ENCODE measurements at places on chromosomes 4 and X.

- no peak for DNase-seq
These were observed 257.9 kb downstream of the PCDH18 start for GRCh38 chr4:137274404-137274803.

- no peak for DNase-seq
These were observed 97.7 kb downstream of the DNAAF6 start for GRCh38 chrX:107304141-107304540.

GRCh38 chr4:75919920-75920319 lies 17.7 kb upstream of the PPEF2 start:
- DNase-seq: no peak

DNA sequence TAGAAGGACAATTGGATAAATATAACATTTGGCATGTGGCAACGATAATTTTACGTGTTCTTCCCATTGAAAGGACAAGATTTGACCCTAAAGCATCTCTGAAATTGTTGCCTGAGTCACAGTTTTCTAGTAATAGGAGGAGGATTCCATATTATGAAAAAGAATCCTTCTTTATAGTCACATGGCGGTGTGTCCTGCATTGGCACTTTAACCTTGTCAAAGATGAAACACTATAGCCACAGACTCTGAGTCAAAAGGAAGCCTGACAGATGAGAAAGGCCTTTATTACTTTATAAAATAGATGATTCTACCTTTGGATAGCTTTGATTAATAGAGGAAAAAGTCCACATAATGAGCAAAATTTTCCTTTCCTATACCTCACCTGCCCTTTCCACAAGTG lies 11.5 kb downstream of the LNX1 start:
- no peak for DNase-seq

- DNase-seq: no peak
These were observed 742.6 kb downstream of the FAT4 start for GRCh38 chr4:126057371-126057770.

GRCh38 chr4:122783301-122784215 lies 43.1 kb upstream of the FGF2 start:
- DNase-seq: no peak

GRCh38 chrX:131441033-131441432 lies 102.8 kb upstream of the OR13H1 start:
- DNase-seq: no peak

GRCh38 chrX:153766098-153766817 lies 2.2 kb downstream of the PLXNB3 start:
- no peak for DNase-seq

- no peak for DNase-seq
These were observed 3.7 kb downstream of the MYOZ2 start for GRCh38 chr4:119139311-119139710.

DNA sequence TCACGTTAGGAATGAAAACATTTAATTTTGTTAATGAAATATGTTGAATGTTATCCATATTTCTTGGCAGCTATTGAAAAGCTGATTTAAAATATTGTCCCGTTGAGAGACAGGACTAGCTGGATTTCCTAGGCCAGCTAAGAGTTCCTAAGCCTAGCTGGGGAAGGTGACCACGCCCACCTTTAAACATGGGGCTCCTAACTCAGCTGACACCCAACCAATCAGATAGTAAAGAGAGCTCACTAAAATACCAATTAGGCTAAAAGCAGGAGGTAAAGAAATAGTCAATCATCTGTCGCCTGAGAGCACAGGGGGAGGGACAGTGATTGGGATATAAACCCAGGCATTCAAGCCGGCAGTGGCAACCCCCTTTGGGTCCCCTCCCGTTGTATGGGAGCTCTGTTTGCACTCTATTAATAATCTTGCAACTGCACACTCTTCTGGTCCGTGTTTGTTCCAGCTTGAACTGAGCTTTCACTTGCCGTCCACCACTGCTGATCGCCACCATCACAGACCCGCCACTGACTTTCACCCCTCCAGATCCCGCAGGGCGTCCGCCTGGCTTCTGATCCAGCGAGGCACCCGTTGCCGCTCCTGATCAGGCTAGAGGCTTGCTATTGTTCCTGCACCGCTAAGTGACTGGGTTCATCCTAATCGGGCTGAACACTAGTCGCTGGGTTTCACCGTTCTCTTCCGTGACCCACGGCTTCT lies 308.9 kb downstream of the GLUD2 start:
- no peak for DNase-seq

DNA sequence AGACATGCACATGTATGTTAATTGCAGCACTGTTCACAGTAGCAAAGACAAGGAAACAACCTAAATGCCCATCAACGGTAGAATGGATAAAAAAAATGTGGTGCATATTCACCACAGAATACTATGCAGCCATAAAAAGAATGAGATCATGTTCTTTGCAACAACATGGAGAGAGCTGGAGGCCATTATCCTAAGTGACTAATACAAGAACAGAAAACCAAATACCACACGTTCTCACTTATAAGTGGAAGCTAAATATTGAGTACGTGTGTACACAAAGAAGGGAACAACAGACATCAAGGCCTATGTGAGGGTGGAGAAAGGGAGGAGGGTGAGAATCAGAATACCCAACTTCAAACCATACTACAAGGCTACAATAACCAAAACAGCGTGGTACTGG lies 17.4 kb upstream of the LNX1 start:
- no peak for DNase-seq

- DNase-seq: no peak
These were observed 6.1 kb downstream of the XPNPEP2 start for GRCh38 chrX:129744861-129745321.

All from activated CD8-positive, alpha-beta memory T cell treated with anti-CD3 and anti-CD28 coated beads for 1 hour (primary cell).